Tibial nerve (tissue), 4 donors: ENCODE measurements at places on chromosomes 5 and 9. TPM values are rescaled to one million over a fixed set of nuclear protein-coding genes. Genes with fewer than 3 reads are reported as not detected.

GRCh38 chr9:120882935-120883607, 6.1 kb upstream of the PHF19 start:
- DNase-seq, result no peak

Gene PTCH1
- 173 TPM for total RNA-seq

- no peak for DNase-seq
Observed at GRCh38 chr9:101711330-101711941, 27.0 kb downstream of the GRIN3A start.

DNA sequence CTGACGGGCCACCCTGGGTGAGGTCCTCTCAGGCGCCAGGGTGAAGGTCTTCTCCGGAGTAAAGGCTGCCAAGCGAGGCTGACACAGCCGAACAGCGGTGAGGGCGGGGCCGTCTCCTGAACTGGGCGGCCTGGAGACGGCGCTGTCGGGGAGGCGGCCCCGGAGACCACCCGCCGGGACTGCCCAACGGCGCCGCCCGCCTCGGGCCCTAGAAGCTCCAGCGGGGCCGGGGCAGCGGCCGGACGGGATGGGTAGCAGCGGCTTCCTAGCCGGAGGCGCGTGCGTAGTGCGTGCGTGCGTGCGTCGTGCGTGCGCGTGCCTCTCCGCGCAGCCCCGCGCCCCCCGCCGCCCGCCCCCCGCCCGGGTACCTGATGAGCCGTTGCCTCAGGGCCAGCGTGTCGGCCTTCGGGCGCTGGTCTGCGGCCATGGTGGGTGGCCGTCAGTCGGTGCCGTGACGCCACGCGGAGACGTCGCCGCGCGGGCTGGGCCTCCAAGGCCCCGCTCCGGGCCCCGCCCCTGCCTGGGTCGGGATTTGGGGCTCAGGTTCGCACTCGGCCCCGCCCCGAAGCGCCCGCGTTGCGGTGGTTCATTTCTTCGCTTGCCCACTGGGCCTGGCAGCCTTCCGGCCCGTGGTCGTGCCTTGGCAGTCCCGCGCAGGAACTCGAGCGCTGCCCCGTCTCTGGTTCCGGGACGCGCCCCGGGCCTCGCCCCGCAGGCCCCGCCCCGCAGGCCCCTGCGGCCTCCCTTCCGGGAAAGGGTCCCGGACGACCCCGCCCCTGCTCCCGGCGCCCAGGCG, at the start of gene PHYKPL:
Gene PHYKPL (minus strand): TSS at position 679 of the 796 bp plus-strand sequence. CDS start 252 bp downstream, at position 427.
- DNase-seq, result peak; percentile 35

DNA sequence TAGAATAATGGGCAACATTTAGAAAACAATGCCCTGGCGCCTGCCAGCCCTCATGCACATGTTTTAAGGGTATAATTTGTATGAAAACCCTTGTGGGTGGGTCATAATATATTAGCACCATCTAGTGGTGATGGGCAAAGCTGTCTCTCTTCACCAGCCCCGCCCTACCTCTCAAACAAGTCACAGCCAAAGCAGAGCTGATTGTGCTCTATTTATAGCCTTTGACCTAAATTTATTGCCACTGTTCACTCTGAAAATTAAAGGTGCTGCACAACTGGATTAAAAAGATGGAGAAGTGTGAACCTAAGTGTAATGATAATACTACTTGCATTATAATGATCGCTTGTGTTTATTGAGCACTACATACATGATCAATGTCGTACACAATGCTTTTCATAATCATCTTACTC, 131.9 kb upstream of the ANKH start:
- peak; percentile 47 for DNase-seq

Gene TAF11L10
- not detected for total RNA-seq

Gene CYSRT1
- total RNA-seq, result not detected

- no peak for DNase-seq
Observed at GRCh38 chr9:135973277-135974219, 12.4 kb upstream of the UBAC1 start.

Gene PTGES
- 25.3 TPM for total RNA-seq

Gene CEL
- total RNA-seq, result 10.5 TPM

Gene SEC24A
- total RNA-seq, result 12.7 TPM

GRCh38 chr5:90015584-90016018, 394.0 kb downstream of the CETN3 start:
- no peak for DNase-seq

GRCh38 chr9:72984226-72984947, 31.5 kb upstream of the ALDH1A1 start:
- DNase-seq, result no peak

DNA sequence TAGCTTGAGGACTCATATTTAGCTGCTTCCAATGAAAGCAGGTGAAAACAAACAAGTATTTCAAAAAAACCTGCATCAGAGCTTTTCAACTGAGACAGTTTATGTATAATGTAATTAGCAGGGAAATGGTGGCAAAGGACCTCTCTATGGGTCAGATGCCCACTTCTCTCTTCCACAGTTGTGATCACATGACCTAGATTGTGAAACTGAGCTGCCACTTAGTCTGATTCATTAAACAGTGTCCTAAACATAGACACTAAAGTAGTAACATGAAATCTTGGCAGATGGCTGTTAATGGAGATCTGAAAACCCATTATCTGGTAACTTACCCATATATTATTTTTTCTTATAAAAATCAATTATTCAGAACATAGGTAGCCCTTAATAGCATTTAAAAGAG, 663.6 kb upstream of the RIOK2 start:
- DNase-seq, result no peak

GRCh38 chr9:98404237-98404636, 148.8 kb upstream of the TBC1D2 start:
- no peak for DNase-seq

- no peak for DNase-seq
Observed at GRCh38 chr9:100674419-100675122, 96.7 kb downstream of the CAVIN4 start.

Gene SCGB3A2
- not detected for total RNA-seq
